ENCODE measurements at places on chromosomes 5 and 9. TPM values are rescaled to one million over a fixed set of nuclear protein-coding genes. Genes with fewer than 3 reads are reported as not detected.

GRCh38 chr5:79521156-79521555 lies 7.2 kb upstream of the HOMER1 start:
- H3K36me3 ChIP-seq: peaks cover 5% of the 10 kb centered on the region
- H3K27me3 ChIP-seq: no peaks in the 10 kb centered on the region
- H3K4me1 ChIP-seq: peaks cover 26% of the 10 kb centered on the region

DNA sequence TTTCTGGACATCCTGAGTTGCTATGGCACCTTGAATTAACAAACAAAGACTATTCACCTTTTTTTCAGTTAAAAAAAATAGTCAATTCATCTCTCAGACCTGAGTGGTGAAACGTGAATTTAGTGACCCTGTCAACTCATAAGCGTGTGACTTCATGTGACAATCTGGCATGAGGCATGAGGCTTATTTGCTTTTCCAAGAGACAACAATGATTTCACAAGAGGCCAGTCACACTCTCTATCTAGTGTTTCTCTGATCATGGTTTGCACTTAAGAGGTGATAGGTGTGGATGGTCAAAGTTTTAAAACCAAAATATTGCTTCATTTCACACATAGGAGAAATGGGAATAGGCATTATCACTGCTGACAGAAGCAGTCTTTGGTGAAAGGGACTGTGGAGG lies 559.6 kb upstream of the ACO1 start:
- no peak overlapping the region for H3K27ac ChIP-seq
- no peaks in the 10 kb centered on the region for H3K36me3 ChIP-seq
- no peak for DNase-seq
- H3K27me3 ChIP-seq: peaks cover 2% of the 10 kb centered on the region

DNA sequence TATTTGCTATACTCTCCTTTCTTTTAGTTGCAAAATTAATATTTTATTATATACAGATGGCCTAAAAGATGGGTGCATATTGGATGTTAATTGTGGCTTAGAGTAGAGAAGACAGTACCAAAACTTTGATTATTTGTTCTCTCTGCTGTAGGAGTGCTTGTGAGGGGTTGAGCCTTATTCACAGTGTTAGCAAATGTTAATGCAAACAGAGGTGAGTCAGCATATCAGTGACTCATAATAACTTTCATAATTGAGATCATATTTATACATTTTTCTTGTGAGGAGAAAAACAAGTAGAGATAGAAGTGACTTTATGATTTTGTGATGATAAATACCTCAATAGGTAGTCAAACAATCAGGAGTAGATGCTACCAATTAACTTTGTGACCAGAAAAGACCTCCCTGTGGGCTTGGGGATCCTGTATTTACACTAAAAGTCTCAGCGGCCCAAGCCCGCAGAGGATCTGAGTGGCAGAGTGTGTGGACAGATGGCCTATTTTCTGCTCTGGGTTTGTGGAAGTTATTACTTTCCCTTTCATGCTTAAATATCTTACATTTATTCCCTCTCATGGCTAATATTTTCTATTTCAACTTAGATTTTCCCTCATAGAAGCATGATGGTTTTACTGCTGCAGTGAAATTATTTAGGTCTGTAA lies 226.5 kb downstream of the TAF11L14 start:
- H3K36me3 ChIP-seq: peaks cover 5% of the 10 kb centered on the region
- no peak for DNase-seq
- no peak overlapping the region for H3K27ac ChIP-seq
- H3K27me3 ChIP-seq: no peaks in the 10 kb centered on the region
- H3K4me1 ChIP-seq: no peaks in the 10 kb centered on the region

DNA sequence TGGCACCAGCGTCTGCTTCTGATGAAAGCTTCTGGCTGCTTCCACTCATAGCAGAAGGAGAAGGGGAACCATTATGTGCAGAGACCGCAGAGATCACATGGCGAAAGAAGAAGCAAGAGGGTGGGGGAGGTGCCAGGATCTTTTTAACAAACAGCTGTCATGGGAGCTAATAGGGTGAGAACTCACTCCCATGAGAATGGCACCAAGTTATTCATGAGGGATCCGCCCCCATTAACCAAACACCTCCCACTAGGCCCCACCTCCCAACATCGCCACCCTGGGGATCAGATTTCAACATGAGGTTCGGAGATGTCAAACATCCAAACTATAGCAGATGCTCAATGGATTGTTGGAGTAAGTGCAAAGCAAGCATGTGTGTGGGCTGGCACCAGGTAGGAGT lies 125.8 kb upstream of the SLIT3 start:
- DNase-seq: no peak
- H3K36me3 ChIP-seq: no peaks in the 10 kb centered on the region
- H3K27ac ChIP-seq: no peak overlapping the region
- no peak overlapping the region for H3K4me3 ChIP-seq
- H3K27me3 ChIP-seq: no peaks in the 10 kb centered on the region

DNA sequence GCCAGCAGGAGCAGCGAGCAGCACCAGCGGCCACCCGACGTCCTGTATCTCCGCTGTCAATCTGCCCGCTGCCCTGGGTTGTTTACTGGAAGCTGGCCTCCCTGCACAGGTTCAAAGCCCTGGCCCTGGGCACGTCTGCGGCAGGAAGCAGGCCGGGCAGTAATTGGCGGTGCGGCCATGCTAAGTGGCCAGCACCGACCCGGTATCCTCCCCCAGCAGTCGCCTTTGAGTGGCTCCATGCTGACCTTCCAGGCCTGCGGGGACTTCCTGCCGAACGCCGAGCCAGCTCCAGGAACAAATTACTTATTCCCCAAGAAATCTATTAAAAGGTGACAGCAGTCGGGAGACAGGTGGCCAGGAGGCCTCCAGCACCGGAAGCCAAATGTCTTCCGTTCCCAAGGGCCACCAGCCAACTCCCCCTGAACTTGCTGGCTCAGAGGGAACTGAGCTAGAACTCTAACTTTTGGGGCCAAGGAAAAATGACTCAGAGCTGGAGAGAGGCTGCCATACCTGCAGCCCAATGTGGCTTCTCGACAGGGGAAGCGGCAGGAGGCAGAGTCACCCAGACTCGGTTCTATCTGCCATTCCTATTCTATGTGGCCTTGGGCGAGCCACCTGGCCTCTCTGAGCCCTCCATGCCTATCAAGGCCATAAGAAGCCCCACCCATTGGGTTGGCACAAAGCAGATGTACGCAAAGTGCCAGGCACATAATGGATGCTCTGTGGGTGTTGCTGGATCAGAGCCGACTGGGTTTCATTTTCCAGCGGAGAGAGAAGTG lies 13.7 kb upstream of the PSMB7 start:
- no peak overlapping the region for H3K27ac ChIP-seq
- no peak for DNase-seq
- H3K4me3 ChIP-seq: no peak overlapping the region
- no peaks in the 10 kb centered on the region for H3K4me1 ChIP-seq
- H3K36me3 ChIP-seq: no peaks in the 10 kb centered on the region

- peaks cover 13% of the 10 kb centered on the region for H3K4me1 ChIP-seq
- H3K4me3 ChIP-seq: no peak overlapping the region
- H3K36me3 ChIP-seq: no peaks in the 10 kb centered on the region
- H3K27ac ChIP-seq: no peak overlapping the region
- no peak for DNase-seq
Observed at GRCh38 chr5:106959387-106959786, 711.4 kb downstream of the EFNA5 start.

GRCh38 chr9:128296340-128297220 lies 20.5 kb downstream of the SWI5 start:
- H3K36me3 ChIP-seq: peaks cover 3% of the 10 kb centered on the region
- peaks cover 7% of the 10 kb centered on the region for H3K4me1 ChIP-seq
- no peak overlapping the region for H3K4me3 ChIP-seq
- no peak overlapping the region for H3K27ac ChIP-seq

PCDHGA2 gene
- 0.33 TPM for total RNA-seq

DNA sequence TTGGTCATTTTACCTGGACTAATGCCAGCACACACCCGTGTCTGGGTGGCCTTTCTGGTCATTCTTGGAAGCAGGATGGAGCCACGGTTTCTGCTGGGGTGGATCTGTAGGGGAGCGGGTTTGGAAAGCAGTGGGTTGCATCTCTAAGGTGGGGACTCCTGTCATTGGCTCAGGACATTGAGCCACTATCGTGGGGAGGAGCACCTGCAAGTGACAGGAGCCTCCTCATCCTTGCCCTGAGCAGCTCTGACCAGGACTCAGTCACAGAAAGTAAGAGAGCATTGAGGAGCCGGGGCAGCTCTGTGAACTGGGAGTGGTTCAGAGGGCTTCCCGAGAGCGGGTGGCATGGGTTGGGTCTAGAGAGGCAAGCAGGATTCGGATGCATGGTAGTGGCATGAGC lies 3.7 kb downstream of the B4GALT7 start:
- H3K36me3 ChIP-seq: no peaks in the 10 kb centered on the region
- H3K27me3 ChIP-seq: no peaks in the 10 kb centered on the region
- no peak overlapping the region for H3K4me3 ChIP-seq
- DNase-seq: no peak
- H3K4me1 ChIP-seq: peaks cover 20% of the 10 kb centered on the region
- no peak overlapping the region for H3K27ac ChIP-seq

C9orf153 gene
- 0.41 TPM for total RNA-seq

PRSS3 gene
- not detected for total RNA-seq

TRPM3 gene
- 1.1 TPM for total RNA-seq

DNA sequence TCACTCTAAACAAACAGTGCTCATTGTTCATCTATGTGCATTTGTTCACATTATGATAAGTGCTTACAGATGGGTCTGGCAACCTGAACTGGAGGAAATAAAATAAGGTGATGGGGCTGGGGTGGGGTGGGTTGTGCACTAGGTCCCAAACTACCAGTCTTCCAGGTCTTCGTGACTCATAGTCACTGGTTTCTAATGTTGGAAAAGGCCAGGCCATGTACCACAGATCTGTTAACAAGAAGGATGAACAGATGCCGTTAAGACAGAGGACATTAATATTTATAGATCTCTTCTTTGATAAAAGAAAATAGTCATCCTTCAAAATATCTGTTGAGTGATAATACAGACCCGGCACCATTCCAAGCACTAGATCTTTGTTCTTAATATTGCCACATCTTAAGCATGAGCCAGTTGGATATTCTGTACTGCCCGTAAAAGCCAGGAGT lies 71.4 kb upstream of the STARD4 start:
- H3K4me1 ChIP-seq: peaks cover 13% of the 10 kb centered on the region
- no peak for DNase-seq
- no peak overlapping the region for H3K27ac ChIP-seq
- H3K4me3 ChIP-seq: no peak overlapping the region
- H3K27me3 ChIP-seq: no peaks in the 10 kb centered on the region
- peaks cover under 1% of the 10 kb centered on the region for H3K36me3 ChIP-seq

DNA sequence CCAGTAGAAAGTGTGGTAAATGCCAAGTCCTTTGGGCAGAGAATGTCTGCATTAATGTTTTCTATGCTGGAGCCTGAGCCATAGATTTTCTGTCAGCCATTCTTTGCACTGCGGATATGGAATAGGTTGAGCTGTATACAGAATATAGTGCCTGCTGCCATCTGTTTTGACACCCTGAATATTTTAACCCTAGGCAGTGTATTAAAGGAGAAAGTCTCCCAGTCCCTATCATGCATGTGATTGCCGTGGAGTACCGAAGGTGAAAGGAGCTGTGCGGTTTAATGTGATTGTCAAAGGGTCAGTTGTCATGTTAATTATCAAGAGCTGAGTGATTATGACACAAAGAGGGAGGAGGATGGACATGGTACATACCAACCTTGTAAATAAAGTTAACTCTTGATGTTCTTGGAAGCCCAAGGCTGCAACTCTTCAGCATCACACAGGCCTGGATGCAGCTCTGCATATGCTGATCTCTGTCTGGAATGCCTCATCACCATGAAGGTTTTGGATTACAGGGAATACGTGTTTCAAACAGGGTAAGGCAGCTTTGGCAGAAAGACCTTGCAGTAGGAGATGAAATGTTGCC lies 247.1 kb upstream of the ELAVL2 start:
- no peaks in the 10 kb centered on the region for H3K36me3 ChIP-seq
- no peaks in the 10 kb centered on the region for H3K4me1 ChIP-seq
- no peak for DNase-seq
- H3K27ac ChIP-seq: no peak overlapping the region
- H3K4me3 ChIP-seq: no peak overlapping the region
- H3K27me3 ChIP-seq: peaks cover 4% of the 10 kb centered on the region

DNA sequence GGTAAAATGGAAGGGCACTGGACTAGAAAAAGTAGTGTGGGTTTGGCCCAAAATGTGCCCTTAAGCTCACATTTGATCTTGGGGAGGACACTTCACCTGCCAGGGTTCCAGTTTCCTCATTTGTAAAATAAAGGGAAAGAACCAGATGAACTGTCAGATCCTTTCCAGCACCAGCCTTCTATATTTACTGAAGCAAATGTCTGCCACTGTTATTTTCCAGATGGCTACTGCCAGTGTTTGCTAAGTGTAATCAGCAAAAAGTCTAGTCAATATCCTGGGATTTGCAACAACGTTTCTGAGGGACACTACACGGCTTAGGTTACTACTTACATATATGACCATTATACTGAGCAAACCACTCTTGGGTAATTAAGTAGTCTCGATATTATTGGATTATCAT lies 340.3 kb downstream of the KCNN2 start:
- no peaks in the 10 kb centered on the region for H3K4me1 ChIP-seq
- H3K27ac ChIP-seq: no peak overlapping the region
- no peaks in the 10 kb centered on the region for H3K27me3 ChIP-seq
- no peaks in the 10 kb centered on the region for H3K36me3 ChIP-seq
- no peak overlapping the region for H3K4me3 ChIP-seq

- DNase-seq: no peak
- no peak overlapping the region for H3K27ac ChIP-seq
- H3K4me3 ChIP-seq: no peak overlapping the region
- peaks cover 3% of the 10 kb centered on the region for H3K27me3 ChIP-seq
- peaks cover 30% of the 10 kb centered on the region for H3K4me1 ChIP-seq
Observed at GRCh38 chr5:169099801-169100734, 200.9 kb downstream of the SLIT3 start.

DNA sequence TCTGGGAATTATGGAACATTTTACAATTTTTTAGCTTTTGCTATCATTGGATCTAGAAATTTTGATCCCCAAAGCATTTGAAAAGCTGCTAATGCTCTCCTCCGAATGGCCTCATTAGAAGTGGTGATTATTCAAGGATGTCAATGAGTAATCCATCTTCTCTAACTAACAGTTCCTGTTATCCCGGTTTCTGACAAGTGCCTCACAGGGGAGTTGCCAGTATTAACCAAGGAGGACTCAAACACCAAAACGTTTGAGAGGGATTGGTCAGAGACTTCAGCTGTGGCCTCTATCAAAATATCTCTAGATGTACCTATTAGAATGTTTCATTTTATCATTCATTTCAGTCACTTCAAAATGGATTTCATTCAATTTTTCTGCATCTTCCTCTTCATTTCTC lies 208.3 kb upstream of the ITGA1 start:
- no peak overlapping the region for H3K4me3 ChIP-seq
- no peak overlapping the region for H3K27ac ChIP-seq

- H3K4me3 ChIP-seq: no peak overlapping the region
- H3K27me3 ChIP-seq: no peaks in the 10 kb centered on the region
- H3K36me3 ChIP-seq: no peaks in the 10 kb centered on the region
Observed at GRCh38 chr5:124670722-124671184, 75.7 kb downstream of the ZNF608 start.

DNA sequence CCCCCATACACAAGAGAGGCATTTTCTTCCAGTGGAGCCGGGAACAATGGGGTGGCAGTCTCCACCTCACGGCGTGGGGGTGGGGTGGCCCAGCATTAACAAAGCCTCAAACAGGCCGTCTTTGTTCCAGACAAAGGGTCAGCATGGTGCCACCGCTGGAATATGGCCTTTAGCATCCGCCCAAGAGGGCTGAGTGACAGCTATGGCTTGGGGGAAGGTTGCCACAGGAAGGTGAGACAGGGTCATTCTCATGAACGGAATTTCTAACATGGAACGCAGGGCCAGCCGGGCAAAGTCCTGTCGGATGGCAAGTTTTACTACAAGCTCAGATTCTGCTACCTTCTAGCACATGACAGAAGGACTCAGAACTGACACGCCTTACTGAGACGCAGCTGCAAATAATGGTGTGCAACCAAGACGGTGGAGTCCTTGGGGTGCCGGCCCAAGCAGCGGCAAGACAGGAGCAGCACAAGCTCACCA lies 64.0 kb downstream of the OTULIN start:
- no peaks in the 10 kb centered on the region for H3K27me3 ChIP-seq
- H3K4me3 ChIP-seq: no peak overlapping the region
- no peak overlapping the region for H3K27ac ChIP-seq
- no peak for DNase-seq

Data from mesothelial cell of epicardium (in vitro differentiated cells).